ENCODE measurements at places on chromosomes 11 and 22. TPM values are rescaled to one million over a fixed set of nuclear protein-coding genes. Genes with fewer than 3 reads are reported as not detected.

The FGF4 gene
- 9.2 TPM for total RNA-seq

GRCh38 chr11:116692318-116693101 is 80.3 kb downstream of the BUD13 start:
- DNase-seq: no peak

GRCh38 chr11:121766991-121767390 is 314.2 kb upstream of the SORL1-AS1 start:
- no peak for DNase-seq

DNA sequence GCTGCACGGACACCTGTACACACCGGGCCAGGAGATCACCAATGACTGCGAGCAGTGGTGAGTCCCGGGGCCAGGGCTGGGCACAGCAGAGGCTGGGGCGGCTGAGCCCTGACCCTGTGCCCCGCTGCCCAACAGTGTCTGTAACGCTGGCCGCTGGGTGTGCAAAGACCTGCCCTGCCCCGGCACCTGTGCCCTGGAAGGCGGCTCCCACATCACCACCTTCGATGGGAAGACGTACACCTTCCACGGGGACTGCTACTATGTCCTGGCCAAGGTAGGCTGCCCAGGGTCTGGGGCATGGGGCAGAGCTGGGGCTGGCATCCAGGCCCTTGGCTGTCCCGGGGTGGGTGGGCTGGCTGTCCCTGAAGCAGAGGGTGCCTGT is 7.7 kb downstream of the MUC2 start:
- no peak for DNase-seq

GRCh38 chr11:57273448-57274058 is 36.5 kb upstream of the APLNR start:
- no peak for DNase-seq

GRCh38 chr11:11407763-11408084 is 54.7 kb upstream of the CSNK2A3 start:
- DNase-seq: no peak

DNA sequence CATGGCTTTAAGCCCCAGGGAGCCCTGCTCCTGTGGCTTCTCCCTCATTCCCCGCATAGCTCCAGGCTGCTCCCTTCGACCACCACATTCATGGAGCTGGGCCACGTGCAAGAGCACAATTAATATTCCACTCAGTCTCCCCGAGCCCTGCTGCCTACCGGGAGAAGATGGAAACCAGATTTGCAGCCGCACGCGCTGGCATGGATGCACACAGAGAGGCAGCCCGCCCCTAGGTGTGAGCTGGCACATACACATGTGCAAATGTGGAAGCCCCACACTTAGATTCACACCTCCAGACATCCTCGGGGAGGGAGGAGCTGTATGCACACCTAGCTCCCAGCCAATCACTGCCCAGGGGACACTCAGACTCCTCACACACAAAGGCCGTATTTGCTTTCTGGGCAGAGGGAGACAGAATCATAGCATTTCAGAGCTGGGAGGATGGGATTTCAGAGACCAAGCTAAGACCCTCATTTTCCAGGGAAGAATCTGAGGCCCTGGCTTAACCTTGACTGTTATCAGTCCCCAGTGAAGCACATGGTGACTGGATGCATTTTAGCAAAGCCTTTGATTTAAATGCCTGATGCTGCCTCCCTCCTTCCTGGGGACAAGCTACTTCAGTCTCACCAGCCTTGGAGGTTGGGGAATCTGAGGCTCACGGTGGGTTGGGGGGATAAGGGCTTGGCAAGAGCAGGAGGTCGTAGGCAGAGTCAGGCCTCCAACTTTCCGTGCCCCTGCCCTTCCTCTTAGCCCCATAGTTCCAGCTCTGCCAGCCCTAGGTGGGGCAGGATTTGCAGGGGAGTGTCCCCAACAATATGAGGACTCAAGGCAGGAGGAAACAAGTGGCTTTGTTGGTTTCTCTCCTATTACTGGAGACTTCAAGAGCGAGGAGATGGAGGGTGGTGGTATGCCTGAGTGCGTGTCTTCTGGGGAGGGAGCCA is 5.3 kb upstream of the CREB3L1 start:
- no peak for DNase-seq
